ENCODE measurements at places on chromosomes 16 and 17. TPM values are rescaled to one million over a fixed set of nuclear protein-coding genes. Genes with fewer than 3 reads are reported as not detected.

DNA sequence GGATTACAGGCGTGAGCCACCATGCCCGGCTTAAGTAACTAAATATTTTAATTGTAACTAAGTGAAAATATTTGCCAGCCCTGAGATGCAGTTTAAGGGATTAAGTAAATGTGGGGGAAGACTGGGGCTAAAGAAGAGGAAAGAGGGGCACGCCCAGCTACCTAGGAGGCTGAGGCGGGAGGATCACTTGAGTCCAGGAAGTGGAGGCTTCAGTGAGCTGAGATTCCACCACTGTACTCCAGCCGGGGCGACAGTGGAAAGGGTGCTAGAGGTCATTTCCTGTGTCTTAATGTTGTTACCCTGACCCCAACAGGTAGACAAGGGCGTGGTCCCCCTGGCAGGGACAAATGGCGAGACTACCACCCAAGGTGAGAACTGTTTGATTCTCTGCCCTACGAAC, 2.8 kb downstream of the ALDOA start:
- peaks cover 65% of the 10 kb centered on the region for H3K36me3 ChIP-seq
- H3K27me3 ChIP-seq: no peaks in the 10 kb centered on the region
- no peak overlapping the region for H3K4me3 ChIP-seq
- DNase-seq: no peak
- H3K4me1 ChIP-seq: peaks cover 41% of the 10 kb centered on the region

The KCNH6 gene
- not detected for total RNA-seq

DNA sequence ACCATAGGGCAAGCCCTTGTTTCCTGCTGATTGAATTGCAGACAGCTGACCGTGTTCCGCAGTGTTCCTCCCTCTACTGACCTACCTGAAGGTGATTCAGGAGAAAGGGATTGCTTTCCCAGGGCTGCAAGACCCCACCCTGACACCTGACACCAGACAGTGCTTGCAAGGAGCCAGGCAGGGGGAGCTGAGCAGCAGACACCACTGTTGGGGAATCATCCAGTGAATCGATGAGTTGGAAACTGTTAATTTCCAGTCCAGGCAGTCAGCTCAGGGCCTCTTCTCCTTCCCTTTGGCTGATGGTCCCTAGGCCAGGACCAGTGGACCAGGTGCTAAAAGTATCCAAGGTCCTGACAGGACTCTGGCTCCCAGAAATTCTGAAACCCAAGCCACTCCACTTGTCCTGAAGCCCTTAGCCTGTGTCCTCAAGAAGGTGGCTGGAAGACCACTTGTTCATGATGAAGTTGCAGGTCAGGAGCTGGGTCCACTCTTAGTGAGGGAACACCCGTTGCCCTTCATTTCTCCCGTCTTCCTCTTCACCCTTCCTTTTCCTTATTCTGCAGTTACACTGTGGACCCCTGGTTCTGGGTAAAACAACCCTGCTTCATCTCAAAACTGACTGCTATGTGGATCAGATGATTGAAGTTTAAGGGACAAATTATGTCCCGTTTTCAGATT, 9.5 kb upstream of the UNK start:
- peaks cover 29% of the 10 kb centered on the region for H3K36me3 ChIP-seq
- no peak for DNase-seq
- no peaks in the 10 kb centered on the region for H3K27me3 ChIP-seq
- H3K4me3 ChIP-seq: no peak overlapping the region
- H3K27ac ChIP-seq: no peak overlapping the region

The KRTAP4-6 gene
- not detected for total RNA-seq

GRCh38 chr16:85042606-85043005, 15.0 kb downstream of the KIAA0513 start:
- no peaks in the 10 kb centered on the region for H3K27me3 ChIP-seq
- H3K36me3 ChIP-seq: no peaks in the 10 kb centered on the region
- DNase-seq: no peak
- H3K4me3 ChIP-seq: no peak overlapping the region

DNA sequence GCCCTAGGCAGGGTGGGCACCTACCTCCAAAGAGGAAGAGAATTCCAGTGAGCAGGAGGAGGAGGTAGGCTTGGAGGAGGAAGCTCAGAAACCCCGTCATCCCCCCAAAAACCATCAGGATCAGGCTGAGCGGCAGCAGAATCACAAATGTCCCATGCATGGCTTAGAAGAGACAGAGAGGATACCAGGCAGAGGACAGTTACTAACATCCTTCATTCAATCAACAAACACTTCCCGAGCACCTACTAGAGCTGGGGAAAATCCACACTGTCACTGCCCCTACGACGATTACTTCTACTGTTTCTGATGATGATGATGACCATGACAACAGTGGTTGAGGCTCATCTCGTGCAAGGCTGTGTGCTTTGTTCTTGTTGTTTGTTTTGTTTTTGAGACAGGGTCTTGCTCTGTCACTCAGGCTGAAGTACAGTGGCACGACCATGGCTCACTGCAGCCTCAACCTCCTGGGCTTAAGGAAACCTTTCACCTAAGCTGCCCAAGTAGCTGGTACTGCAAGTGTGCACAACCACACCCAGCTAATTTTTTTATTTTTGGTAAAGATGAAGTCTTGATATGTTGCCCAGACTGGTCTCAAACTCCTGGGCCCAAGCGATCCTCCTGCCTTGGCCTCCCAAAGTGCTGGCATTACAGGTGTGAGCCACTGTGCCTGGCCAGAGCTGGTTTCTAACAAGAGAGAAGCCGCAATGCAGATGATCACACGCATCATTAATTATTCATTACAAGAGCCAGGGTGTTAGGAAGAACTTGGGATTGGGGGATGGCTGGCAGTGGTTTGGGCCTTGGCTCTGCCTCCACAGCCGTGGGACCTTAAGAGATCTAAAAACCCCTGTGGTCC, 18.0 kb downstream of the TMEM114 start:
- peaks cover 4% of the 10 kb centered on the region for H3K27me3 ChIP-seq
- H3K4me1 ChIP-seq: no peaks in the 10 kb centered on the region
- H3K4me3 ChIP-seq: no peak overlapping the region
- no peak for DNase-seq
- H3K27ac ChIP-seq: no peak overlapping the region

The PIK3R6 gene
- 0.54 TPM for total RNA-seq

The CD68 gene
- 118 TPM for total RNA-seq

DNA sequence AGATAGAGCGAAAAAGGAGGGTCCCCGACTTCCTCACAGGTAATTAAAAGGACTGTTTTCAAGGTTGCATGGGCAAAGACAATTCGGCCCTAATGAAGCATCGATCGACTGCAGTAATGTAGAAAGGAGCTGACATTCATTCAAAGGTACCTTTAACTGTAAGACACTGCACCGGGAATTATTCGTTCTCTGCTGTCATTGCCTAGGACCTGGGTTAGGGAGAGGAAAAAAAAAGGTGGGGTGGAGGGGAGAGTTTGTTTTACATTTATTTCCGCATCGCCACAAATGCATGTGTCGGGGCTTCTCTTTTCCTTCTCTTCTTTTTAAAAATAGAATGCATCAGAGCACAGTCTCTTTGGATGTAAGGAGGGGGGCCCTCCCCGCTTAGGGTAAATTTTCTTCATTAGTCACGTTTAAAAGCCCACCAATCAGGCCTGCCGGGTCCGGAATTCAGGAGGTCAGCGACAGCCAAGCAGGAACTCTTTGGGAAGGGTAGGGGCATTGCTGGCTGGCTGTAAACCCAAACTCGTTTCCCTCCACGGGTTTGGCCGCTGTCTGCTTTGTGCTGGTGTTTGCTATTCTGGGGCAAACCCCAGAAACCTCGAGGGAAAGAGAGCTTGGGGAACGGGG, 496.2 kb upstream of the ZFHX3 start:
- H3K4me1 ChIP-seq: no peaks in the 10 kb centered on the region
- no peaks in the 10 kb centered on the region for H3K36me3 ChIP-seq
- no peak overlapping the region for H3K4me3 ChIP-seq
- H3K27me3 ChIP-seq: peaks cover 10% of the 10 kb centered on the region
- no peak overlapping the region for H3K27ac ChIP-seq

The ANKRD40CL gene
- not detected for total RNA-seq

GRCh38 chr16:86625029-86625428, 46.7 kb downstream of the FOXL1 start:
- H3K36me3 ChIP-seq: no peaks in the 10 kb centered on the region
- no peak for DNase-seq
- H3K27ac ChIP-seq: no peak overlapping the region
- H3K4me1 ChIP-seq: no peaks in the 10 kb centered on the region
- H3K4me3 ChIP-seq: no peak overlapping the region
- H3K27me3 ChIP-seq: no peaks in the 10 kb centered on the region

GRCh38 chr16:88378401-88378800, 4.4 kb upstream of the ZNF469 start:
- DNase-seq: no peak
- H3K4me1 ChIP-seq: no peaks in the 10 kb centered on the region
- H3K36me3 ChIP-seq: no peaks in the 10 kb centered on the region
- H3K27me3 ChIP-seq: no peaks in the 10 kb centered on the region
- no peak overlapping the region for H3K4me3 ChIP-seq

The ABCC3 gene
- total RNA-seq: 7.2 TPM

GRCh38 chr16:51433599-51433998, 282.5 kb upstream of the SALL1 start:
- H3K27ac ChIP-seq: no peak overlapping the region
- no peaks in the 10 kb centered on the region for H3K4me1 ChIP-seq
- no peaks in the 10 kb centered on the region for H3K36me3 ChIP-seq

The HBQ1 gene
- total RNA-seq: not detected

The KRT39 gene
- total RNA-seq: not detected

GRCh38 chr16:30186782-30187555, 3.6 kb downstream of the CORO1A start:
- peaks cover 4% of the 10 kb centered on the region for H3K36me3 ChIP-seq
- H3K4me3 ChIP-seq: no peak overlapping the region
- no peaks in the 10 kb centered on the region for H3K27me3 ChIP-seq

The PLXDC1 gene
- total RNA-seq: 5.0 TPM

The CD19 gene
- 0.32 TPM for total RNA-seq

The CBFA2T3 gene
- 1.5 TPM for total RNA-seq

The NPW gene
- total RNA-seq: not detected

- no peak overlapping the region for H3K27ac ChIP-seq
- H3K4me3 ChIP-seq: no peak overlapping the region
- no peak for DNase-seq
- peaks cover 9% of the 10 kb centered on the region for H3K4me1 ChIP-seq
Observed at GRCh38 chr17:65780111-65780510, 218.7 kb upstream of the AXIN2 start.

The SCARF1 gene
- 24.8 TPM for total RNA-seq

DNA sequence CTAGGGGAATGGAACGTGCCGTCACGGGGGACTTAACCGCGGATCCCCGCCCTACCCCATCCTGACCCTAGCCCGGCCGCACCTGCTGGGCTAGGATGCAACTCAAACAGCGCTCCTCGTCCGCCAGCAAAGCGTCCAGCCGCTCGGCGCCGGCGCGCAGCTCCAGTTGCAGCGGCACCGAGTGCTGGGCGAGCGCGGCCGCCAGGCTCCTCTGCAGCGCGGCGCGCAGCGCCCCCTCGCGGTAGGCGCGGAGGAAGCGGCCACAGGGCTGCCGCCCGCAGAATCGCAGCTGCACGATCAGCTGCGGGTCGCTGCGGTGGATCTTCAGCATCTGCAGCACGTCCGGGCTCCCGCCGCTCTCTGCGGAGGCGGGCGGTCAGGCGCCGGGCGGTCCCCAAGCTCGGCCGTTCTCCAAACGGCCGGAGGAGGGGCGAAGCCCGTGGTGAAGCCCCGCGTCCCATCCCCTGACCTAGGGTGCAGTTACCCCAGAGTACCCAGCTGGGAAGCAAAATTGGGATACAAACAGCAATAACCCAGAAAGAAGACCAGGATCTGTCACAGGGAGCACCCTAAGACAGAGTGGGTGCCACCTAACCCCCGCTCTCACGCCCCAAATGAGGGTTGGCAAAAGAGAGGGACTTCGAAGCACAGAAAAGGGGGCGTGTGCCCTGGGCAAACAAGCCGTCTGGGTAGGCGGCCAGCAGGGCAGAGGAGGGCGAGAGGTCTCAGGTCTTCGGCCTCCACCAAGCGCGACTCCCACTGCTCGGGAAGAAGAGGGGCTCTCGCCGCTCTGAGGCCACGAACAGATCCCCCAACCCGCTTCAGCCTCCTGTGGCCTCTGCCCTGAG, 4.2 kb downstream of the TRADD start:
- DNase-seq: peak; percentile 73
- H3K36me3 ChIP-seq: no peaks in the 10 kb centered on the region
- H3K27ac ChIP-seq: no peak overlapping the region
- H3K27me3 ChIP-seq: no peaks in the 10 kb centered on the region
- H3K4me3 ChIP-seq: no peak overlapping the region

DNA sequence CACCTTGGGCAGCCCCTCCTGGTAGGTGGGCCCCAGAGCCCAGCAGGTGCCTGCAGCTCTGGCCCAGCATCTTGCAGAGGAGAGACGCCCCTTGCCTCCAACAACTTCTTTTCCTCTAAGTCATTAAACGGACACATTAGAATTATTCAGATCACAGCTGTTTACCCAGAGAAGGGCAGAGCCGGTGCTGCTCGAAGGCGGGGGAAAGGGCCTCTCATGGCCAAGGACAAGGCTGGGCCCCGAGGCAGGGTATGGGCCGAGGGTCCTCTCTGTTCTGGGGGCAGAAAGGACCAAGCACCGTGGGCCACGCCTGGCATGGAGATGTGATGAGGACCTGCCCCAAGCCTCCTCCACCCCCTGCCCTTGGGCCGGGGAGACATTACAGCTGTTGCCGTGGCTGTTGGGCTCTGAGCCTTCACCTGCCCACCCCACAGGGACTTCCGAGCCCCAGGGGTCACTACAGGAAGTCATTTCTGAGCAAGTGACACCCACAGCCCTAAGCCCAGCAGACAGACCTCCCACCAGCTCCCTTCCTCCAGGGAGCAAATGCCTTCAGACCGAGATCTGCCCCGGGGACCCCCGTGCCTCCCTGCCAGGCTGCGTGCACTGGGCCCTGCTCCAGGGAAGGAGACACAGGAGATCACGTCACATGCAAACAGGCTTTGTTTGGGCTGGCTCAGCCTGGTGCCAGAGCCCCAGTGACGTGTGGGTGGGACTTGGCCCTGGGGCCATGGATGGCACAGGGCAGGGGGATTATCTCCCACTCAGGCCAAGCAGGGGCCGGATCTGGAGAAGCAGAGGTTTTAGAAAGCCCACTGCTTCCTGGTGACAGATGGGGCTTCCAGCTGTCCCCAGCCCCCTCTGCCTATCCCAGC, 699 bp upstream of the PVALEF start:
- peaks cover 6% of the 10 kb centered on the region for H3K4me1 ChIP-seq
- no peaks in the 10 kb centered on the region for H3K36me3 ChIP-seq
- H3K4me3 ChIP-seq: no peak overlapping the region
- no peak for DNase-seq

All from adrenal gland (tissue), 19 donors.